NCI-H446 treated with DMSO at 0.1 percent for 48 hours (cell line): ENCODE measurements at places on chromosomes 5 and 9.

- no peak for DNase-seq
These were observed 22.3 kb upstream of the OMD start for GRCh38 chr9:92446536-92446935.

DNA sequence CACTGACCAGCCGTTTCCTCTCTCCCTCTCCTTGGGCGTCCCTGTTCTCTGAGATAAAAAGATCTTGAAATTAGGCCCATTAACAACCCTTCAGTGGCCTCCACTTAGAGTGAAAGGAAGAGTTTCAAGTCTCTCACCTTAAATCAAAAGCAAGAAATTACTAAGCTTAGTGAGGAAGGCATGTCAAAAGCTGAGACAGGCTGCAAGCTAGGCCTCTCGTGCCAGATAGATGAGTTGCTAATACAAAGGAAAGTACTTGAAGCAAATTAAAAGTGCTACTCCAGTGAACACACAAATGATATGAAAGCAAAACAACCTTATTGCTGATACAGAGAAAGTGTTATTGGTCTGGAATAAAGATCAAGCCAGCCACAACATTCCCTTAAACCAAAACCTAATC lies 331.3 kb upstream of the SEMA6A start:
- DNase-seq = no peak

DNA sequence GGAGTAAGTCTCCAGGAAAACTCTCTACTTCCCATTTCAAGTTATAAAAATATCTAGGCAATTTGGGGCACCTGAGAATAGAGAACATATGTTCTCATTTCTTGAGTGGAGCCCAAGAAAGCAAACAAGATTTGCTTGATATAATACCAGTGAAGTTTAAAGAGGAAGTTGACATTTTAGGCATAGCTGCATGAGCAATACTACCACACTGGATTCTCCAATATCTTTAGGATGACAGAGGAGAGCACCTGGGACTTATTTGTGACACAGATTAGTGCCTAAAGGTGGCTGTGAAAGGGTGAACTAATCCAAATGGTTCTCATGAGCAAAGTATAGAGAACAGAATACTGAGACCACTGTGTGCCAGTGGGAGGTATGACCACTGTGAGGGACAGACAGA lies 423.5 kb upstream of the RIOK2 start:
- DNase-seq = no peak

GRCh38 chr5:73030995-73031394 lies 75.2 kb downstream of the FCHO2 start:
- no peak for DNase-seq

- no peak for DNase-seq
These were observed 25.8 kb downstream of the ARL15 start for GRCh38 chr5:54284586-54284985.

DNA sequence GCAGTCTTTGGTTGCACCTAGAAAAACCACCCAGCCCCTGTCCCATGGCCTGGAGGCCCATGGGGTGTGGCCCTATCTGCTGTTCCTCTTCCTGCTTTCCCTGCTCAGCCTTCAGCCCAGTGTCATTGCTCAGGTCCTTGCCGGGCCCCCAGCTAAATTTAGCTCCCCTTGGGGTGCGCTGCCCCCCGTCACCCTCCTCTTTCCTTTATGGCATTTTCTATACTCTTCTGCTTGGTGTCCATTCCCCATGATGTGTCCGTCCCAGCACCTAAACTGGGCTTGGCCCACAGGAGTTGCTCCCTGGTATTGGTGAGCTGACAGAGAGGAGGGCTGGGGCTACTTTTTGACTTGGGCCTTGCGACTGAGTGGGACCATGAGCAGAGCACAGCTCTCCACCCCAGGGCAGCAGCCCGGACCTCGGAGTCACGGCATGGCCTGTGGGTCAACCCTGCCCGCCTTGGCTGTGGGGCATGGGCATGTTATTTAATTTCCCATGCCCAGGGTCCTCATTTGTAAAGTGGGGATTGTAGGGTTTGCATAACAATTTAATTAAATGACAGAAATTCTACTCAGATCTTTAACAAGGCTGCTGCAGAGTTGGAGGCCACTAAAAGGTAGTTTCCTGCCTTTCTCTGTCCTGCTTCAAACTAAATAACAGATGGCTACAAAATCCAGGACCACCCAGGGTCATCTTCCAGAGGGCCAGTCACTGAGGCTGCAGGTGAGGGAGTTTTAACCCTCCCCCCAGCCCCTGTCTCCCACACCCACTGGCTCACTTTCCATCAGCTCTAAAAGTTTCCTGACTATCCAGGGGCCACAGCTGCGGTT lies 98.2 kb downstream of the DAP start:
- DNase-seq = no peak

DNA sequence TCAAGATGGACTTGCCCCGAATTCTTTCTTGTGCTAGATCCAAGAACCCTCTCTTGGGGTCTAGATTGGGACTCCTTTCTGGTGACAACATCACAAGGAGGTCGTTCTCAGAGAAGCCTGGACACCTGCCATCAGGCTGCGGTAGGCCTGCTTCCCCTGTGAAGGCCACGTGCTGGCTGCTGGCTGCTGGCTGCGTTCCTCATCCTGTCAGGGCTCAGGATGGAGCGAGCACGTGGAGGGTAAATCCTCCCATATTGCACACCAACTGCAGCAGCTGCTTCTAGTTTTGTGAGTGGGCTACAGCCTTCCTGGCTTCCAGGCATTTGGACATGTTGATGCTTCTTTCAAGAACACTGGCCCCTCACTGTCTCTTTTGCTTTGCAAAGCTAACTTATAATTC lies 95.6 kb downstream of the HSPA4 start:
- no peak for DNase-seq

- DNase-seq = no peak
These were observed 346.9 kb downstream of the ZNF608 start for GRCh38 chr5:124399426-124399961.

DNA sequence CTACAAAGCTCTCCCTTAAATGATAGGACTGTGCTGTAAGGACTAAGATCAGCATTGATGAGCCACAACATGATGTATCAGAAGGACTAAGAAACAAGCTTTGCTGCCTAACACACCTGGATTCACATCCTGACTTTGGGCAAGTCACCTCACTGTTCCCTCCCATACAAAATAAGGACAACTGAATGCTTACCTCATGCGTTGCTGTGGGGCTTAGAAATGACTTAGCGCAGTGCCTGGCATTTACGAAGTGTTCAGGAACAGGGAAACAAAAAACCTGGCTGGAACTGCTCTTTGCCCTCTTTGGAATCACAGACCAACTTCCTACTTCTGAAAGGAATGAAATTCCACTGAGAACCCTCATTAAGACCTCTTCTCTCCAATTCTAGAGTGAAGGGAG lies 113.7 kb downstream of the BAAT start:
- DNase-seq = no peak

DNA sequence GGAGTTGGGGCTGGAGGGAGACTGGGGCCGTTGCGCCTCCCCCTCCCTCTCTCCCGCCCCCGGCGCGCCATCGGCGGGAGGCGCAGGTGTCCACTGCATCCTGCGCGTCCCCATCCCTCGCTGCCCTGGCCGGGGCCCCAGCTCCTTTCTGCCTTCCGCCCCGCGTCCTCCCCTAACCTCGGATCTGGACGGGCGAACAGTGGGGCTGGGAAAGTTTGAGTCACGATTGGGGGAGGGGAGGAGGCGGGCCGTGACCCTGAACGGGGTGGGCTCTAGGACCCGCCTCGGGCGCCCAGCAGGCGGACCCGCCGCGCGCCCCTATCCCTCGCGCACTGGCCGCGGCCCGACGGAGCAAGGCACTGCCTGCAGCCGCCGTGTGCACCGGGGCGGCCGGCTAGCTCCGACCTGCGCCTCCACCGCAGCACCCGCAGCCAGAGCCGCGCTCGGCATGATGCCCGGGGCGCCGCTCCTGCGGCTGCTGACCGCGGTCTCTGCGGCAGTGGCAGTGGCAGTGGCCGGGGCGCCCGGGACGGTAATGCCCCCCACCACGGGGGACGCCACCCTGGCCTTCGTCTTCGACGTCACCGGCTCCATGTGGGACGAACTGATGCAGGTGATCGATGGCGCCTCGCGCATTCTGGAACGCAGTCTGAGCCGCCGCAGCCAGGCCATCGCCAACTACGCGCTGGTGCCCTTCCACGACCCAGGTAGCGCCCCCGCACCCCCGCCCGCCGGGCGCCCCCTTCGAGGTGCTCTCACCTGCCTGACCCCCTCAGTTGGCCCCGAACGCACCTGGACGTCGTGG lies at the start of gene HMCN2:
TSS of gene HMCN2 (plus strand) at position 330 of the 805 bp plus-strand sequence. CDS start at position 449, 119 bp downstream.
- DNase-seq = no peak

- no peak for DNase-seq
These were observed 499 bp upstream of the TMEM232 start for GRCh38 chr5:110727025-110727314.

GRCh38 chr9:27991221-27991620 lies 417.9 kb upstream of the C9orf72 start:
- DNase-seq = no peak

- no peak for DNase-seq
These were observed 96.4 kb downstream of the RFK start for GRCh38 chr9:76297721-76298239.

GRCh38 chr5:114447084-114447773 lies 85.4 kb downstream of the KCNN2 start:
- DNase-seq = no peak

GRCh38 chr9:129008469-129008965 lies 19.6 kb downstream of the SH3GLB2 start:
- DNase-seq = no peak

GRCh38 chr5:54580997-54581811 lies 63.6 kb downstream of the SNX18 start:
- DNase-seq = no peak

GRCh38 chr5:37984300-37984699 lies 144.5 kb upstream of the GDNF start:
- no peak for DNase-seq

DNA sequence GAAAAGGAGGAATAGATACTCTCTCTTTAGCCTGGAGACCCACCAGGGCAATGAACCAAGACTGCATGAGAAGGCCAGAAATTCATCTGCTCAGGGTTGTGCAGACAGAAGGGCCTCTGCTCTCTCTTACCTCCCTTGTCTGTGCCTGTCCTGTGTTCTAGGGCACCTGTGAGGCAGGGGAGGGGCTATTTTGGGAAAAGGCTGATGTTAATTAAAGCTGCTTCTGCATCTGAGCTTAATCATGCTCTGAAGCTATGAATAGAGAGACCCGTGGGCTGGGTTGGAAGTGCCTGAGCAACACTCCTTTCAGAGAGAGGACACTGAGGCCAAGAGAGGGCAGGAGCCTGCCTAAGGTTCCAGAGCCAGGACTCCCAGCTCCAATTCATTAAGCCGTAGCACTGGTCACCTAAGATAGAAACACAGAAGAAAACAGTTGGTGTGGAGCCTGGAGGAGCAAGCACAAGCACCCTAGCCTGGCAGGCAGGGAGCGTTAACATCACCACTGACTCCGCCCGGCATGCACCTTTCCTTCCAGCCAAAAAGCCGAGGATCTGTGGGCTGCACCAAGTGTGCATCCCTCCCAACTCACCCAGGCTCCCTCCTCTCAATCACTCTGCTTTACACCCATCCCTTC lies 31.4 kb upstream of the STING1 start:
- no peak for DNase-seq

GRCh38 chr5:21687621-21688020 lies 1165.5 kb downstream of the CDH12 start:
- no peak for DNase-seq

DNA sequence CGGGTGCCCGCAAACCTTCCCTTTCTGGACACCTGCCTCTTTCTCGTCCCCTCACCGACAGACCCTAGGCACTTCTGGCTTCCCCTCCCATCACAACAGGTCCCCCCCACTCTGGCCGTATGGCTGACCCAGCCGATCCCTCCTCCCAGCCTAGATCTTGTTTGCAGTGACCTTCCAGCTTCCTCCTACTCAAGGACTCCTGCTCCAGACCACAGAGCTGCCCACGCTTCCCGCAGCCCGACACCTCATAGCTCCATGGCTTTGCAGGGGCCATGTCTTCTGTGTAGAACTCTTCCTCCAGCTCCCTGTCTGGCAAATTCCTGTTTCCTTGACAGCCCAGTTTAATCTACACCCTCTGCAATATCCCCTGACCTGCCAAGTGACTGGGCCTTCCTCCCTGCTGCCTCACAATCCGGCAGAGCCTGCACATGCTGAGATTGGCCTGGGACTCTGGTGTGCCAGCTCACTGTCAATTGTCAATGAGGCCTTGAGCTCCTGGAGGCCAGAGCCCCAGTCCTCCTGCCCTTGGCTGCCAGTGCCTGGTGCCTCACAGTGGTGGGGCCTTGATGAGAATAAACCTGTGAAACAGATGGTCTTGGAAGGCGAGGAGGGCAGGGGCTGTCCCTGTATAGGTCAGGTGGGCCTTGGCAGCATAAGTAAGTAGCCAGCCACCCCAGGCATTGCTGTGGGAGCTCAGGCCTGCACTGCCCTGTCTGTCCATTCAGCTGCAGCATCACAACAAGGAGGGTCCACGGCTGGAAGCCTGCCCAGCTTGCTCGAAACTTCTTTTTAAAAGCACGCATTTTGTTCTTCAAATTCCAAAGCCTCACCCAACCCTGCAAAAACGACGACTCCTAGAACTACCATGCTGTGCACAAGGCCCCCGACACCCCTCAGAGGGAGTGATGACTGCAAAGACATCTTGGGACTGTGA lies 50.5 kb downstream of the GADD45G start:
- DNase-seq = no peak

GRCh38 chr5:90561766-90562165 lies 3.2 kb downstream of the ADGRV1 start:
- no peak for DNase-seq
